Activated CD4-positive, alpha-beta memory T cell treated with anti-CD3 and anti-CD28 coated beads for 36 hours (primary cell): ENCODE measurements at places on chromosomes 1 and 21. TPM values are rescaled to one million over a fixed set of nuclear protein-coding genes. Genes with fewer than 3 reads are reported as not detected.

DNA sequence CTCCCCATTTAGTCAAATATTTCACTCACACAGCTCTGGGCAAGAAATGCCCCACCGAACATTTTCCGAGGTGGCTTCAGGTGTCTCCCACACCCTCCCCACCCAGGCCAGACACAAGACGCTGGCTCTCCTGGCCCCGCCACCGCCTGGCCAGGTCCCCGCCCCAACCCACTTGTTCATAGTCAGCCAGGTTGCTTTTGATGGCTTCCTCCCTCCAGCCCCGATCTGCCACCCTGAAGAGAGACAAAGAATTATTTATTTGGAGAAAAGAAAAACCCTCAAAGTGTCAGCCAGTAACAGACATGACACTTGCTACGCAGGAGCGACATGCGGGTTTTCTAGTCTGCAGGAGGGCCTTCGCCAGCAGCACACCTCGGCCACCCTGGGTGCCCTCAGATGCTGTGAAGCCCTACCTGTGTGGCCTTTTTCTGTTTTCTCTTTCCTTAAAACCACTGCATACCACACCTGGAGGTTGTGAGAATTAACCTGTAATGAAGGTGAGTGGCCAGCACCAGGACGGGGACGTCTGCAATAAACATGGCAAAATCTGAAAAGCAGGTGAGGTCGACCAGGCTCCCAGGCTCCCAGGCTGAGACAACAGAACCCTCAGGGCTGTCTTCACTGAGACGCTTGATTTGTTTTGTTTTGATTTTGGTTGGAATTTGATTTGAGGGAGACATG, 27.2 kb downstream of the SSBP3 start:
- H3K27me3 ChIP-seq = no peaks in the 10 kb centered on the region
- H3K4me3 ChIP-seq = no peak overlapping the region
- DNase-seq = no peak
- H3K36me3 ChIP-seq = peaks cover 4% of the 10 kb centered on the region

- peaks cover 54% of the 10 kb centered on the region for H3K36me3 ChIP-seq
- no peak overlapping the region for H3K4me3 ChIP-seq
- no peaks in the 10 kb centered on the region for H3K27me3 ChIP-seq
- DNase-seq = no peak
- H3K4me1 ChIP-seq = no peaks in the 10 kb centered on the region
Observed at GRCh38 chr1:202745323-202745888, 35.2 kb upstream of the SYT2 start.

DNA sequence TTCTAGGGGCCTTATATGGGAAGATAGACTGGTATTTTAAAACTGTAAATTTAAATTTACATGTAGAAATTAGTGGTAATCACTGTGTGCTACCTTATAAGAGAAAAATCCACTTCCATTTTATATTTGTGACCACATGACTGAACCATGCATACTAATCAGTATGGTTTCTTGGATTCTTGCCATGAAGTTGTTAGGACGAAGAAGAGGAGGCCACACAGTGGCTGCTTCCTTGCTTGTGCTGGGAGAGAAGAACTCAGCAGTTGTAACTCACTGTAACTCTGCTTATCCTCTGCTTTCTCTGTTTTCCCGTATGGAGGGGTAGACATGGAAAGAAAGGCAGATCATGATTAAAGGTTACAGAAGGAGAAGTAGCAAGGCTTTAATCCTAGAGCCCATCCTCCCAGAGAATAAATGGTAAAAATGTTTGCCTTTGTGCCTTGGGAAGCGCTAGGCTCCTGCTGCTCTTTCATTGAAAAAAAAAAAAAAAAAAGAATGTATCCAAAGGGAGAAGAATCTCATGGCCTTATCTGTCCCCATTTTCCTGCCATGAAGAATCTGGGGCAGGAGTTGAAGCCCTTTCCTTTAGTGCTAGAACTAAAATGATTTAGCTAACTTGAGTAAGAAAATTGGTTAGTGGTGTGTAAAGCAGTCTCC, 32.4 kb downstream of the KCTD3 start:
- H3K4me1 ChIP-seq = no peaks in the 10 kb centered on the region
- no peaks in the 10 kb centered on the region for H3K27me3 ChIP-seq
- H3K4me3 ChIP-seq = no peak overlapping the region
- peaks cover 2% of the 10 kb centered on the region for H3K36me3 ChIP-seq
- no peak for DNase-seq

DNA sequence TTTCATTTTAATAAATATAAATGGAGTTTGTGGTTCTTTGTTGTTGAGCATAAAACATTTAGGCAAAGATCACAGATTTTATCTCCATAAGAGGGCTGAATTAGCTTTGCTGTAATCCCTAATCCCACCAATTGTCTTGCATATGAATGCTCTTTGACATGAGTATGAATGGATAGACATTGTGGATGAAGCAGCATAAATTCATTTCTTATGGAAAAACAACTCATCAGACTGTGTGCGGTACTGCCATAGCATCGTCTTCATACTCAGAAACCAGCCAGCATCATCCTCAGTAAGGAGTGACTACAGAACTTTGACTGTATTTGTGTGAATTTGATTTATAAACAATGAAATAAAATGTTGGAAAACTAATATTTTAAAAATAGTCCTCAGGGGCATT, 19.6 kb downstream of the SON start:
- no peaks in the 10 kb centered on the region for H3K27me3 ChIP-seq
- no peak overlapping the region for H3K4me3 ChIP-seq
- no peak overlapping the region for H3K27ac ChIP-seq
- H3K36me3 ChIP-seq = peaks cover 44% of the 10 kb centered on the region
- H3K4me1 ChIP-seq = peaks cover 59% of the 10 kb centered on the region

GRCh38 chr1:96554364-96554763, 167.2 kb upstream of the PTBP2 start:
- DNase-seq = no peak
- no peak overlapping the region for H3K4me3 ChIP-seq
- H3K4me1 ChIP-seq = no peaks in the 10 kb centered on the region
- H3K27ac ChIP-seq = no peak overlapping the region
- no peaks in the 10 kb centered on the region for H3K27me3 ChIP-seq

- DNase-seq = peak; percentile 78
- peaks cover 53% of the 10 kb centered on the region for H3K36me3 ChIP-seq
- no peaks in the 10 kb centered on the region for H3K27me3 ChIP-seq
- peak overlapping the region; percentile 63 for H3K4me3 ChIP-seq
- H3K27ac ChIP-seq = peak overlapping the region; percentile 99
Observed at GRCh38 chr1:155012026-155012546, 9.5 kb downstream of the ZBTB7B start.

GRCh38 chr1:15033264-15033663, 120.3 kb upstream of the TMEM51 start:
- no peak overlapping the region for H3K27ac ChIP-seq
- DNase-seq = no peak
- peaks cover 5% of the 10 kb centered on the region for H3K27me3 ChIP-seq
- no peak overlapping the region for H3K4me3 ChIP-seq
- H3K36me3 ChIP-seq = no peaks in the 10 kb centered on the region

DNA sequence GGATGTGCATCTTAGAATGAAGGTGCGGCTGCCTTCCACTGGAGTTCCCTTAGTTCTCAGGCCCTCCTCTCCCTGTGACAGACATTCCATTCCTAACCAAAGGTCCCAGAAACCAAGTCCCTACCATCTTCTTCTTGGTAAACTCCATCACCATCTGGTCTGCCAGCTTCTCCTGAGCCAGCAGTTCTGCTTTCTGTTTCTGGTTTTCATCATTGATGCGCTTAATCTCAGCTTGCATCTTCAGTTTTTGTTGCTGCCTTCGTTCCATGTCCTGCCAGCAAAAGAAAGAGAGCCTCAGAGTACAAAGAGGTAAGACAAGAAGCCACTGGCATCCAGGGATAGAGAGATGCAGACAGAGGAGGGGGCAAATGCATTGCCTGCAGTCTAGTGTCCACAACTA, 18.0 kb upstream of the VSIG8 start:
- H3K27ac ChIP-seq = no peak overlapping the region
- no peak for DNase-seq
- H3K4me3 ChIP-seq = no peak overlapping the region
- H3K27me3 ChIP-seq = no peaks in the 10 kb centered on the region
- no peaks in the 10 kb centered on the region for H3K4me1 ChIP-seq

DNA sequence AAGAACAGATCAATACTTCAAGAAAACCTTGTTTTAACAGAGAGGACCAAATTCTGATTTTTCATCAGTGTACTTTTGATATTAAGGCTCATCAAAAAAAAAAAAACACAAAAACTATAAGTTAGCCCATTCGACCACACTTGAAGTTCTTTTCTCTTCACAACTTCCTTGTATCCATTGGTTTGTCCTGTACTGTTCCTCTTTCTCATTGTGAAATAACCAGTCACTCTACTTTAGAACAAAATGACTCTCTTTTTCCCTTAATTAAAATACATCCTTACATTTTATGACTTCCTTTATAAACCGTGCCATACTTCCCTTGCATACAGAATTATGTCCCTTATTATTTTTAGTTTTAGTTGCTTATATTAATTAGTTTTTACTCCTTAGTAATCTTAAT, 8.4 kb downstream of the QSOX1 start:
- no peak overlapping the region for H3K27ac ChIP-seq
- H3K4me1 ChIP-seq = peaks cover 8% of the 10 kb centered on the region
- no peak overlapping the region for H3K4me3 ChIP-seq
- no peaks in the 10 kb centered on the region for H3K27me3 ChIP-seq
- H3K36me3 ChIP-seq = no peaks in the 10 kb centered on the region

GRCh38 chr1:27372022-27372807, 2.4 kb downstream of the FCN3 start:
- H3K36me3 ChIP-seq = no peaks in the 10 kb centered on the region
- no peak overlapping the region for H3K27ac ChIP-seq
- no peak for DNase-seq
- H3K4me3 ChIP-seq = no peak overlapping the region
- H3K4me1 ChIP-seq = peaks cover 4% of the 10 kb centered on the region

DNA sequence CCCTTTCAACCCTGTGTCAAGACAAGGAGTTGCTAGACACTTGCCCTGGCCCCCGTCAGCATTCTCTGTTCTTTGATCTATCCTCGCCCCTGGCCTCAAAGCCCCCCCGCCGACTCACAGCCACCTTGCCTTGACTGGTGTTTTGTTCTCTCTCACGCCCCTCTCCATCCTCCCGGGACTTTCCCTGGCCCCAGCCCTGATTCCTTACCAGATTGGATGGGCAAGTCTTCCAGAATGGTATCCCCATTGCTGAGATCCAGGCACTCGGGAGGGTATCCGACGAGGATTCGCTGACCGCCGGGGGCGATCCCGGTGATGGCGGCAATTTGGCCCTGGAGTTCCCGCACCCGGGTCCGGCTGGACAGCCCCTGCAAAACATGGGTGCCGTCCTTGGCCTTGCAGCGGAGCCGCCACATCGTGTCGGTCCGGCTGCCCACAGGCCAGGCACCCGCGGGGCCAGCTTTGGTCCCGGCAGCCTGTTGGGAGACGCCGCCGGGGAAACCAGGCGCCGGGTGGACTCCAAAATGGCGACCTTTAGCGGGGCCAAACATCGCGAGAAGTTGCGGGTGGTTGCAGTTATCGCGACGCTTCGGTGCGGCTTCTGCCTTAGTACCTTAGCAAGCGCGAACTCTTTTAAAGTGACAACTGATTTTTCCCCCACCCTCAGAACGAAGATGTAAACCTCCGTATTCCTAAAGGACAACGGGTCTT, 373 bp downstream of the YOD1 start:
- H3K27me3 ChIP-seq = no peaks in the 10 kb centered on the region
- DNase-seq = peak; percentile 94
- peaks cover 54% of the 10 kb centered on the region for H3K4me1 ChIP-seq
- peak overlapping the region; percentile 91 for H3K4me3 ChIP-seq

- peak overlapping the region; percentile 84 for H3K27ac ChIP-seq
- no peaks in the 10 kb centered on the region for H3K27me3 ChIP-seq
- peaks cover 6% of the 10 kb centered on the region for H3K36me3 ChIP-seq
- peaks cover 54% of the 10 kb centered on the region for H3K4me1 ChIP-seq
- H3K4me3 ChIP-seq = peak overlapping the region; percentile 49
- DNase-seq = peak; percentile 95
Observed at GRCh38 chr1:234772345-234773147, 162.6 kb upstream of the IRF2BP2 start.

GRCh38 chr1:84385347-84385746, 12.9 kb upstream of the DNASE2B start:
- no peak overlapping the region for H3K27ac ChIP-seq
- no peak for DNase-seq
- no peaks in the 10 kb centered on the region for H3K4me1 ChIP-seq
- H3K36me3 ChIP-seq = no peaks in the 10 kb centered on the region
- no peak overlapping the region for H3K4me3 ChIP-seq

DNA sequence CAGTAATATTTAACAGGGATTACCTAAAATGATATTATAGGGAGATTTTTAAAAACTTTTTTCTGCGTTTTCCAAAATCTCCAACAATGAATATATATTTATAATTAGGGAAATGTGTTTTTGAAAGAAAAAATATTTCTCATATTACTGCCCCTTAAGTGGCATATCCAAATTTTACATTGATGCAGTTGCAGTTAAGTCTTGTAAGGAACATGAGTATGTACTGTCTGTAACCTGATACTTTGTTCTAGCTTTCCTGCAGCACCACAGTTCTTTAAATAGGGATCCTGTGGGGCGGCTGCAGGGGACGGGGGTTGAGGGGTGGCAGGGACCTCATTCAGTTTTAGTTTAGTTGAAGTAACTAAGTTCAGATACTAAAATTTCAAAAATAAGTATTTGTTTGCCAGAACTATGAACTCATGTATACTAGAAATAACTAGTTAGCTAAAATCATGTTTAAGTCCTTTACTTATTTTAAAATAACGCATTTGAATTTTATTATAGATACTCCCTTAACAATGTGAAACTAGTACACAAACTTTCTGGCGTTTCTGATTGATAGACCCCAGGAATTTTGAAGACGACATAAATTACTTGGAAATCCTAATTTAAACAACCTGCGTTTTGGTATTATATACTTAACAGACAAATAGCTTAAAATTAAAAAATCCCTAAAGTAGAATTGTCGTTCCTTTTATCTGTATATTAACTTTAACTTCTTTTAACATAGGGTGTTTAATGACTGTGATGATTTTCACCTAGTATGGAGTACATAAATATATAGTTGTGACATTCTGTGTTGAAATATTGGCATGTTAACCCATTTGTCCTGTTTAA, 639 bp upstream of the DNAJB4 start:
- peaks cover 4% of the 10 kb centered on the region for H3K36me3 ChIP-seq
- DNase-seq = peak; percentile 55
- peaks cover 3% of the 10 kb centered on the region for H3K27me3 ChIP-seq
- H3K4me3 ChIP-seq = peak overlapping the region; percentile 87
- peaks cover 35% of the 10 kb centered on the region for H3K4me1 ChIP-seq
- H3K27ac ChIP-seq = peak overlapping the region; percentile 100

ARMH1 gene
- total RNA-seq = 141 TPM

HSPB7 gene
- not detected for total RNA-seq

C1orf210 gene
- total RNA-seq = not detected

ENTREP3 gene
- 32.9 TPM for total RNA-seq

LHX8 gene
- not detected for total RNA-seq

KRTAP10-9 gene
- not detected for total RNA-seq

SLC66A1 gene
- 7.9 TPM for total RNA-seq
